ENCODE measurements at places on chromosomes 1 and 21.
A peak's percentile ranks its signal among the peaks of the same experiment; 100 is the strongest.

DNA sequence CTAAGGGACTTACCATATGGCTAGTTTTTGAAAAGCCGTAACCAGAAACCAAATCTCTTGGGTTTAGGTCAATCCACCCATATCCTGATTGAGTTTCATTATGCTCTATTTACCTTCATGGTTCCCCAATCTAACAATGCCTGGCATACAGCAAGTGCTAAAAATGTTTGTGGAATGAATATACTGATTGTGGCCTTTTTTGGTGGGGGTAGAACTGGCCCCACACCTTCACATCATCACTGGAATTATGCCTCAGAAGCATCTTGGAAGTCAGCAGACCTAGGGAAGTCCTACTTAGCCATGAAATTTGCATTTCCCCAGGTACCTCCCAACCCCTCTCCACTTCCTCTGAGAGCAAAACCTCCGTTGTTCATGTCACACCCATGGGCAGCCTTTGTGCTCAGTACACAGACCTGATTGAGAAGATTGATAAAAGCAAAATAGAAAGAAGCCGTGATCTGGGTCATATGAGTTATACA lies 17.8 kb upstream of the SLAMF1 start:
- DNase-seq, result peak; percentile 66

- no peak for DNase-seq
These were observed 9.2 kb downstream of the C1orf198 start for GRCh38 chr1:230858918-230859729.

DNA sequence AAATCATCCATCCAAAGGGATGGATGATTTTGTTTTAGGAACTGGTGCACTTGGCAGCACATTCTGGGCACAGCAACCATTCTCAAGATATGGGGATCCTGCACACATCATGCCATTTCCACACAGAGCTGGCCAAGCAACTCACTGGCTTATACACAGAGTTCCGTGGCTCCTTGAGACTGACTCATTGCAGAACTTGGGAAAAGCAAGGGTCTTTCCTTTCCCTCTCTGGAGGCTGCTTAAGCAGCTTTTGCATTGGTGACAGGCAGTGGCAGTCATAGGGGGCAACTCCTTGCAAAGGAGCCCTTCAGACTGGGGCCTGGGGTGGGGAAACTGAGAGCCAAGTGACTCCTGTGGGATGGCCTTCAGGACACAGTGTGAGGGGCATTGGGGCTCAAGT lies 1.9 kb upstream of the MAD2L2 start:
- no peak for DNase-seq

- no peak for DNase-seq
These were observed 501.0 kb downstream of the SETD4 start for GRCh38 chr21:35559128-35559828.

DNA sequence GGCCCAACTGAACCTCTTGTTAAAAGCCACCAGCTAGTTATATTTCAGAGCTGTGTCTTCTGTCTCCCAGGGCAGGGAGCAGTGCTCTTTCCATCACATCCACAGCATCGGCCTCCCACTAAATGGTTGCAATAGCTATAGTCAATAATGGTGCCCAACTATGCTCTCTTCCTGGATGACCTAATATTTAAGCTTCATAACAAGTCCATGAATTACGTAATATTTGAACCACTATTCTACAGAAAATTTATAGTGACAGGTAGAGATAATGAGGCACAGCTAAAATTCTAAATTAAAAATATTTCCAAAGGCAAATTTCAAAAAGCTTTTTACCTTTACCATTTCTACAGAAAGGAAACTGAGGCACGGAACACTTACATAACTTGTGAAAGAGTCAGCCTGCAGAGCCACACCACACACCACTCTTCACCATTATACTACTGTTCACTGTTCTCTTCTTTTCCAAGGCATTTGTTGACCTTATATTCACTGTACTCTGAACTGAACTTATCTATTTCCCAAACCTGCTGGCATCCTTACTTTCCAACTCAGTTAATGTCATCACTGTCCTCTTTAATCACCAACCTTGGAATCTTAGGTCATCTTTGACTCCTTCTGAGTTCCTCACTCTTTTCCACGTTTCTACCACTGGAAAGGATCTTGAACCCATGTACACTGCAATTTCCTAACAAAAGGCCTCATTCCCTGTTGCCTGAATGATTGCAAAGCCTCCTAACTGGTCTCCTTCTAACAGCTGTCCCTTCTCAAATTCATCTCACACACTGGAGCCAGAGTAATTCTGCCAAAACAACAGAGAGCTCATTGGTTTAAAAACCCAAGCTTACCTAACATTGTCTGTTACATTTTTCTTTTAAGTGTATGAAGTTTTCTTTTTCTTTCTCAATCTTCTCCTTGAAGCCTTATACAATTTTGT lies 85.5 kb downstream of the DDAH1 start:
- no peak for DNase-seq

- no peak for DNase-seq
These were observed 72.0 kb downstream of the VCAM1 start for GRCh38 chr1:100791586-100791985.

DNA sequence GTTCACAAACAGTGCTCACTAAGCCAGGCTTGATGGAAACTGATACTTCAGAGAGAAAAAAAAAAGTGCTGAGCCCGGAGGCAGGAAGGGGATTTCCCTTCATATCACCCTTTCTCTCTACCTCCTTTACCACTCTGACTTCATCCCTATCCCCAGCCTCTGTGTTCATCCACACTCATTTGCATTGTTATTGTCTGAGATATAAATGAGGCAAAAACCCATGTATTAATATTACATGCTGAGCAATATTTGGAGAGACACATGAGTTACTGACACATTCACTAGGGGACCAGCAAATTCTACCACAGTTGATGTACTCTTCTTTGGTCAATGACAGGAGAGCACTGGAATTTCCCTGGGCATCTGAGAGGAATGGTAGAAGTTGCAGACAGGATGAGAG lies 175.8 kb downstream of the TNFSF18 start:
- no peak for DNase-seq

GRCh38 chr1:160954158-160955104 lies at the start of gene ITLN2:
Gene ITLN2 (minus strand): TSS chr1:160954809. CDS start chr1:160954741, 68 bp downstream.
- peak; percentile 64 for DNase-seq

GRCh38 chr1:5739561-5740078 lies 252.6 kb downstream of the NPHP4 start:
- DNase-seq, result no peak

- no peak for DNase-seq
These were observed 51.7 kb downstream of the SIK1 start for GRCh38 chr21:43375006-43375836.

GRCh38 chr1:198849093-198849492 lies 210.3 kb downstream of the PTPRC start:
- no peak for DNase-seq

- no peak for DNase-seq
These were observed 478 bp upstream of the PRDM2 start for GRCh38 chr1:13699510-13699909.

- peak; percentile 46 for DNase-seq
These were observed 37.3 kb downstream of the CHAF1B start for GRCh38 chr21:36422279-36423098.

DNA sequence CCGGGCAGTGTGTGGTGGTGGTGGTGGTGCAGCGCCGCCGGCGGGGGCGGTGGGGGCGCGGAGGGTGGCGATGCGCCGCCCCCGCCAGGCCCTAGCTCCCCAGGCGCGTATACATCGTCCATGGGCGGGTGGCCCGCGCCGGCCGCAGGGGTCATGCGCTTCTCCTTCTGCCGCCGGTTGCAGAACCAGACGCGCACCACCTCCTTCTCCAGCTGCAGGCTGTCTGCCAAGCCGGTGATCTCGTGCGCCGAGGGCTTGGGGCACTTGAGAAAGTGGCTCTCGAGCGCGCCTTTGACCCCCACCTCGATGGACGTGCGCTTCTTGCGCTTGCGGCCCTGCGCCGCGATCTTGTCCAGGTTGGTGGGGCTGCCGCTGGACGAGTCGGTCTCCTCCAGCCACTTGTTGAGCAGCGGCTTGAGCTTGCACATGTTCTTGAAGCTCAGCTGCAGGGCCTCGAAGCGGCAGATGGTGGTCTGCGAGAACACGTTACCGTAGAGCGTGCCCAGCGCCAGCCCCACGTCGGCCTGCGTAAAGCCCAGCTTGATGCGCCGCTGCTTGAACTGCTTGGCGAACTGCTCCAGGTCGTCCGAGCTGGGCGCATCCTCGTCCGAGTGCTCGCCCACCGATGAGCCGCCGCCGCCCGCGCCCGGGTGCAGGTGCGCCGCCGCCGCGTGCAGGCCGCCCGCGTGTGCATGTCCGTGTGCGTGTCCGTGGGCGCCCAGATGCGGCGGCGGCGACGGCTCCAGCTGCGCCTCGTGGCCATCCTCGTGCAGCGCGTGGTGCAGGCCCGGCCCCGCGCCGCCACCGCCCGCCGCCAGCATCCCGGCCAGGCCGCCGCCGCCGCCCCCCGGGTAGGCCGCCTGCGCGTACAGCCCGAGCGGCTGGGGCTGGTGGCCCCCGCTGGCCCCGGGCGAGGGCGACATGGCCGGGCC lies 926 bp downstream of the POU3F1 start:
- no peak for DNase-seq

- peak; percentile 16 for DNase-seq
These were observed 1.2 kb upstream of the NBPF1 start for GRCh38 chr1:16614361-16615252.

GRCh38 chr1:44366371-44366975 lies 11.4 kb upstream of the ERI3 start:
- no peak for DNase-seq

GRCh38 chr1:3816331-3817137 lies 20.2 kb upstream of the LRRC47 start:
- no peak for DNase-seq

DNA sequence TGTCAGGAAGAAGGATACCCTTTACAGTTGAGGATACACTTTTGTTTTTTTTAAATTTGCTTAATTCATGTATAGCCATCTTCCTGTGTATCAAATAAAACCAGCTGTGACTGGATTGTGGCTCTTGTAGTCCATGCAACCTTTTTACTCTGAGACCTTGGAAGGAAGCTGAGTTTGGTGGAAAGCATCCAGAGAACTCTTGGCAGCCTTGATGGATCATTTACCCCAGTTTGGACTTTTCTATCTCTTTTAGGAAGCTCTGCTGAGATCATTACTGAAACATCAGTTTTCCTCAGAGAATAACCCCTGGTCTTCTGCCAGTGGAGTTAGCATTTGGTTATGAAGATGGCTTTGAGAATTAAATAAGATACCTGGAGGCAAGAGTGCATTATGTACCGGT lies 21.2 kb upstream of the APOBEC4 start:
- no peak for DNase-seq

- DNase-seq, result no peak
These were observed 28.5 kb downstream of the PGM1 start for GRCh38 chr1:63621698-63622097.

DNA sequence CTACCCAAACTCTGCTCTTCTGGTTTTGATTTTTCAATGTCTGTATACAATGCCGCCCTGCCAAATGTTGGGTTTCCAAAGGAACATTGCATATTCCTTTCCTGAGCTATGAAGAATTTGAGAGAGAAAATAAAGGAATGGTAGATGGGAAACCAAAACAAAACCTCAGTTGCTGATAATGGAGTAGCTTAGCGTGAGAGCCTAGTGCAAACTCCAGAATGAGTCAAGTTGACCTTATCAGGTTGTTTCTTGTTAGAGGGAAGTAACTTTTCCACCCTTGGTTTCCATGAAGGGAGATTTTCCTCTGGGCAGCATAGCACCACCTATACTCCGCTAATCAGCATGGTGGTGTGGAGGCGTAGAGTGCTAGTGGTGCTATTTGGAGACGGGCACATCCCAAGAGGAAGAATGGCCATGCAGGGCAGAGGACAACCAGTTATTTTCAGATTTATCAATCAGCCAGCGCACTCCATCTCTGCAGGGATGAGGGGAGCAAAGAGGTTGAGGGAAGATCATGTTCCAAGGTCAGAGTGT lies 51.6 kb downstream of the BACH1 start:
- DNase-seq, result no peak

- DNase-seq, result no peak
These were observed at the start of gene RPTN for GRCh38 chr1:152159144-152159543. Gene RPTN (minus strand): TSS chr1:152159228. CDS start chr1:152157889, 1,339 bp downstream.

DNA sequence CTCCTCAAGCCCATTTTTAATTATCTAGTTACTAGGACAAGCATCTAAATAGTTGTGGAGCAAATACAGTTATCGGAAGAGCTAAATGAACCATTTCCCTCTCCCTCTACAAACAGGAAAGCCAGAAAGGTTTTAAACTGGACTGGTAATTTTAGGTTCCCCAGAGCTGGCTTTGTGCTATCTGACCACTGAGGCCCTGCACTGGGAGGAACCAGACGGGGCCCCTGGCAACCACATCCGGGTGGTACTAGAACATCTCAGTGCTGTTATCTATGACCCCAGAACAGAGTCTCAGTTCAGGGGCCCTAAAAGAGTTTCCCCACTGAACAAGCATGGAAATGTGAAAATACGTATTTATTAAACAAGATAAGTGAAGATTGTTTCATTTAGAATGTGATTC lies 7.7 kb upstream of the RSPH1 start:
- peak; percentile 16 for DNase-seq

GRCh38 chr1:3669421-3669821 lies 17.1 kb downstream of the TP73 start:
- no peak for DNase-seq

DNA sequence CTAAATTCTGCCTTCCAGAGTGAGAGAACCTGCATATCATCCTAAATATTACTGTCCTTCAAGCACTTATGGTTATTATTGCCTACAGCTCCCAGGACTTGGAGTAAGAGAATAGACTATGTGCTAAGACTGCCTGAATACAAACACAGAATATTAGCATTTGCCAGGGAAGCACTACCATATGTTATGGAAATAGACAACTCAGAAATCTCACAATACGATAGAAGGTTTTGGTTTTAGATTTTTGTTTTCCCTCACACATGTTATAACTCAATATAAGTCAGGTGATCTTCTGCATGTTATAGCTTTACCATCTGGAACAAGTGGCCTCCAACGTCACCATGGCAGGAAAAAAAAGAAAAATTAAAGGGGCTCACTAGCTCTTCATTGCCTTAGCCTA lies 413.9 kb downstream of the LRRIQ3 start:
- no peak for DNase-seq

- no peak for DNase-seq
These were observed 38.8 kb downstream of the DNASE2B start for GRCh38 chr1:84436876-84437655.

DNA sequence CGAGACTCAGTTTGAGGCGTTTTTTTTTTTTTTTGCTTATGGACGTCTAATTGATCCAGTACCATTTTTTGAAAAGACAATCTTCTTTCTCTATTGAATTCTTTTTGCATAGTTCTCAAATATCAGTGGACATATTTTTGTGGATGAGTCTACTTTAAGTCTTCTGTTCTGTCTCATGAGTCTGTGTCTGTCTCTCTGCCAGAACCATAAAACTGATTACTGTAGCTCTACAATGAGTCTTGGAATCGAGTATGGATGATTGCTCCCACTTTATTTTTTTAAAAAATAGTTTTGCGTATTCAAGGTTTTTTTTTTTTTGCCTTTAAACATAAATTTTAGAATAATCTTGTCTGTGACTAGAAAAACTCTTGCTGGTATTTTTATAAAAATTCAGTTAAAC lies 323.5 kb downstream of the ZNF326 start:
- no peak for DNase-seq

GRCh38 chr1:32828341-32828740 lies 10.9 kb downstream of the S100PBP start:
- no peak for DNase-seq

GRCh38 chr1:10737651-10738050 lies 58.8 kb downstream of the CASZ1 start:
- DNase-seq, result no peak

- DNase-seq, result no peak
These were observed 659.1 kb downstream of the MRPL39 start for GRCh38 chr21:24948186-24948585.
